ENCODE measurements at places on chromosomes 7 and 10.

DNA sequence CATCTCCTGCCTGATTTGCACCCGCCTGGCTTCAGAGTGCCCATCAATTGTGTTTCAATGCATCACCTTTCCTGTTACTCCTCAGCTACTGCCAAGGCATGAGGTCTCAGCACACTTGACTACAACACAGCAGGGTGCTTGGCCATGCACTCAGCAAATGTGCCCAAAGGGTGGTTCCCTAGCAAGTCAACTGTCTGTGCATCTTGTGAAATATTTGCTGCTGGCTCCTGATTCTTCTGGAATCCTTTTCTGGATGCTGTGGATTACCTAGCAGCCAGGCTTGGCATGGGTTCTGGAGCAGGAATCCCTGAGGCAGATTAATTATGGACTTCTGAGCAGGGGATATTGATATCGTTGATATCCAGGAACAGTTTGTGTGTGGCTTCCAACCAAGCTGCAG lies 662.6 kb upstream of the MGMT start:
- DNase-seq, result no peak

GRCh38 chr7:116173051-116174028 lies 37.0 kb upstream of the TES start:
- peak; percentile 24 for DNase-seq

DNA sequence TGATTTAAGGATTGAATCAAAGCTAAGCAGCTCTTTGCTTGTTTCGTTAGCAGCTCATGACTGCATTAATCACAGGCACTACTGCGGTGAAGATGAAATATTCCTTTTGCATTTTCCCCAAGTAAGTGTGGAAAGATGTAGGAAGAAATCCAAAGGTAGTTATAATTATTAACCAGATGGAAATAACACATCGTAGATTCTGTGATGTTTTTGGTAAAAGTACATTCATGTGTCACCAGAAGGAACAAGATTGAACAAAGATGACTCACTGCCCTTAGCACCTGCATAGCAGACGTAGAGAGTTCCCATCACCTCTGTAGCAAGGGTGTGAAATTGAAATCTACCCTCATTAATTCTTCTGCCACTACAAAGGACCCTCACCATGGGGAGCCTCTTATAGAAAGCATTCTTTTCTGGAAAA lies 37.1 kb downstream of the SMURF1 start:
- no peak for DNase-seq

DNA sequence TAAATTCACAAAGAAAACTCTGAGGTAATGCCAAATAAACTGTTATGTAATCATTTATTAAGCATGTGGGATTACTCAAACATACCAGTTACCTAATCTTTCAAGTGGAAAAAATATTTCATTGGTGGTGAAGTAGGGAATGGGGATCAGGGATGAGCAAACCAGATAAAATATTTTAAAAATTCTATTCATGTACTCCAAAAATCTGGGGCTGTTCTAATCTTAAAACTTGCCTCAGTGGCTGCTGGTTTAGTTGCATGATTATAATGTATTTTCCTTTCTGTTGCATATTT lies 19.5 kb downstream of the LMOD2 start:
- DNase-seq, result no peak

DNA sequence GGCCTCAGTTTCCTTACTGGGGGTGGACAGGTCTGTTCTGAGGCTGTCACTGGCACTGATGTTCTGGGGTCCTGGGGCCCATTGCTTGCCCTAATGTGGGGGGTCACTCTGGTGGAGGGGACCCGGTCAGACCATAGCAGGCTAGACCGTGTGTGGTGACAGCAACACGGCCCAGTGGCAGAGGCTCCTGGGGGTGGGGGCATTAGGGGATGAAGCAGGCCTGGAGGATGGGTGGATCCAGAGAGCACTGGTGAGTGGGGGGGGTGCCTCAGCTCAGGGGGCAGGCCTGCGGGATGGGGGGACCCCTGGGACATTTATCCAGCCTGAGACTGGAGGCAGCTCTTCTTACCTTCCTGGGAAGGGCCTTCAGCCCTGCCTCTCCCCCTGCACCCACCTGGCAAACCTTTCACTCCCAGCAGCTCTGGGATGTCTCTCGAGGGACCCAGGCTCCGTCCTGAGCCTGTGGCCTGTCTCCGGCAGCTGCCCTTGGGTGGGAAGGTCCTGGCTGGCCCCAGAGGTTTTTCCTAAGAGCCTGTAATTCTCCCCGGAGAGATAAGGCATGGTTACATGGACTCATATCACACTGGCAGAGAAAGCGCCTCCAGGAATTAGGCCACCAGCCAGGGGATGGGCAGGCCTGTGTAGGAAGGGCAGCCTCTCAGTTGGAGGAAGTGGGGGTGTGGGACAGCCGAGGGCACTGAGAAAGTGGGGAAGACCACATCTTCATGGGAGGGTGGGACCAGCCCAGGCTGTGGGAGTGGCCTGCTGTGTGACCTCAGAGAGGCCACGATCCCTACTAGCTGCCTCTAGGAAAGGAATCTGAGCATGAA lies 147.7 kb downstream of the UBE2H start:
- no peak for DNase-seq

GRCh38 chr10:12394241-12395033 lies 45.1 kb downstream of the CAMK1D start:
- no peak for DNase-seq

GRCh38 chr7:110375068-110375467 lies 715.9 kb upstream of the LRRN3 start:
- no peak for DNase-seq

DNA sequence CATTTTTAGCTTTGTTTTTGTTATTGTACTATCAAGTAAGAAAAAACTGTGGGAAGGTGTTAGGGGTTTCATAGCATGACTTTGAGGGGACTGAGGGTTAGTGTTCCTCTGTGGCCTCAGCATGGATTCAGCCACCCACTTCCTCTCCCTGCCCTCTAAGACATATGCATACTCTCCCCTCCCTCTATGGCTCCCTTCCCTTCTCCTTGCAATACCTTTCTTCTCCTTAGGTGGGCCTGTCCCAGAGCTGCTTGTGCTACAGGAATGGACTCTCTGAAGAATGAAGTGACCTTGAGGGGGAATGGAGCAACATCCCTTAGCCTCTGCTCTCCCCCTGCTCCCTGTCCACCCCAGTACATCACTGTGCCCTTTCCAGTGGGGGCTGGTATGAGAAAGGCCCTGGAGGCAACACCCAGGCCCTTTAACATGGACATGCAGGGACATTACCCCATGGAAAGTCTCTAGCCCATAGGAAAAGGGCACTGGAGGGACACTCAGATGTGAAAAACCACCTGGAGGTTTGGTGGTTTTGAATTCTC lies 22.4 kb downstream of the CDH23 start:
- DNase-seq, result no peak

DNA sequence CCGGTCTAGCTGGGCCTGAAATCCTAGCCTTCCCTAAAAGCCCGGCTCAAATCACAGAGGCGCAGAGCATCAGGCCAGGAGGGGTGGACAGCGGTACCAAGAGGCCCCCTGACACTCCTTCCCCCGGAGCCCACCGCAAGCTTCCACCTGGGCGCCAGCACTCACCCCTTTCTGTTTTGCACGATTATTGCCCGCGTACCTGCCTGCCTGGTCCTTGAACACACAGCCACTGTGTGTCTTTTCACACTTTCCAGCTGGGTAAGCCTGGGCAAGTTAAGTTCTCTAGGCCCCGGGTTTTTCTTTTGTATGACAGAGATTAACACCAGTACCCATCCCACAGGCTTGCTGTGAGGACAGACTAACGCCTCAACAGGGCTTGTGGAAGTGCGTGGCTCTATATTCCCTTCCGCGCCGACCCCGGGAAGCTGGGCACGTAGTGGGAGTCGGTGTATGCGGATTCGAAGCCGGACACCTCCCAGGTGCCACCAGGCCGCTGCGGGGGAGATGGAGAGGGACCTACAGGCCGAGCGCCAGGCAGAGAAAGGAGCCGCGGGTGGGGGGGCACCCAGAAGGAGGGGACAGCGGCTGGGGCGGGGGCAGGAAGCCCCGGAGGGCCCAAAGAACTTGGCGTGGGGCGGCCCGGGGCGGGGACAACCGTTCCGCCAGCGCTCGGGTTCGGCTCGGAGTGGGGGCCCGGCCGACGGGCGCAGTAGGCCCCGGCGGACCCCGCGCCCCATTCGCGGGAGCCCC lies 792 bp downstream of the ZNF746 start:
- DNase-seq, result peak; percentile 7

GRCh38 chr10:75115137-75115536 lies 3.7 kb downstream of the SAMD8 start:
- no peak for DNase-seq

GRCh38 chr10:110859973-110860376 lies 11.8 kb upstream of the PDCD4 start:
- no peak for DNase-seq

GRCh38 chr7:7504910-7505704 lies 30.6 kb downstream of the COL28A1 start:
- DNase-seq, result no peak

GRCh38 chr10:35533565-35533964 lies 71.6 kb upstream of the GJD4 start:
- no peak for DNase-seq

- no peak for DNase-seq
These were observed 95.4 kb downstream of the SVIL start for GRCh38 chr10:29539412-29539811.

DNA sequence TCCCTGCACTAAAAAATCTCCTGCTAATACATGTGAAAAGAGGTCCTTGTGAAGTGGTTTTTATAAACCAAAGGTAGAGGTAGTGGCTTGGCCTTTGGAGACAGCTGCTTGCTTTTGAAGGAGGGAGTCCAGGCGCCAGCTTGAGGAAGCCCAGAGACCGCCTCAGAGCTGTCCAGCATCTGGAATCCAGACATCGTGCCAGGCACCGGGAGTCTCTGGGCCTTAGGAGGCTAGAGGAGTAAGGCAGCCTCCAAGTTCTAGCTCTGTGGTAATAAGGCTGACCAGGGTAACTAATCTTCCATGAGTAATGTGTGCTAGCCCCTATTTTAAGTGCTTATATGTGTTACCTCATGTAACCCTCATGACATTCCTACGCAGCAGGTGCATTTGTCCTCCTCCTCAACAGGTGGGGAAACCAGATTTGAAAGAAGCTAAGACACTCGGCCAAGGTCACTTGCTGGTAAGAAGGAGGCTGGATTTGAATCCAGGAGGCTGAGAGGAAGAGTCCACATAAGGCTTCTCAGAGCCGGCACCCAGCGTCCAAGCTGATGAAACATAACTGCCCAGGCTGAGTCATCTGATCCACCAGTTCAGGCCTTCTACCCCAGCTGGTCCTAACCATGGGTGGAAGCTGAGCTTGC lies 26.1 kb downstream of the PRLHR start:
- no peak for DNase-seq

- DNase-seq, result no peak
These were observed 342 bp downstream of the OR2AE1 start for GRCh38 chr7:99876491-99876890.

GRCh38 chr7:44395067-44395466 lies 69.7 kb upstream of the CAMK2B start:
- DNase-seq, result peak; percentile 91

DNA sequence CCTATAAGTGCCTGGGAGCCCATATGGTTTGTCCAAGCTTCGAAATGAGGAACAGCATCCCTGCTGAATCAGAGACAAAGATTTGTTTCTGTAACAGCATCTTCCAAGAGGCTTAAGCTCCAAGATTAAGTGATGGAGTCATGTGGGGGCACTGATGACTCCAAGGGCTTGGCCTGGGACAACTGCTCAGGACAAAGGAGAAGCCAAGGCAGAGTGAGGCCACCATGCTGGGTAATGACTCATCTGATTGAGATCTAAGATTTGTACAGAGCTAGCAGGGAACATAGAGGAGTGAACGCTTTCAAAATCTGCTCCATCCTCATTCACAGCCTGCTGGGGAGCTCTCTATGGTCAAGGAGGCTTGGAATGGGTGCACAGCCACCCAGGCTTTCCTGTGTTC lies 49.3 kb downstream of the C10orf120 start:
- DNase-seq, result no peak

- DNase-seq, result no peak
These were observed 217.6 kb downstream of the MLLT10 start for GRCh38 chr10:21751341-21752310.

DNA sequence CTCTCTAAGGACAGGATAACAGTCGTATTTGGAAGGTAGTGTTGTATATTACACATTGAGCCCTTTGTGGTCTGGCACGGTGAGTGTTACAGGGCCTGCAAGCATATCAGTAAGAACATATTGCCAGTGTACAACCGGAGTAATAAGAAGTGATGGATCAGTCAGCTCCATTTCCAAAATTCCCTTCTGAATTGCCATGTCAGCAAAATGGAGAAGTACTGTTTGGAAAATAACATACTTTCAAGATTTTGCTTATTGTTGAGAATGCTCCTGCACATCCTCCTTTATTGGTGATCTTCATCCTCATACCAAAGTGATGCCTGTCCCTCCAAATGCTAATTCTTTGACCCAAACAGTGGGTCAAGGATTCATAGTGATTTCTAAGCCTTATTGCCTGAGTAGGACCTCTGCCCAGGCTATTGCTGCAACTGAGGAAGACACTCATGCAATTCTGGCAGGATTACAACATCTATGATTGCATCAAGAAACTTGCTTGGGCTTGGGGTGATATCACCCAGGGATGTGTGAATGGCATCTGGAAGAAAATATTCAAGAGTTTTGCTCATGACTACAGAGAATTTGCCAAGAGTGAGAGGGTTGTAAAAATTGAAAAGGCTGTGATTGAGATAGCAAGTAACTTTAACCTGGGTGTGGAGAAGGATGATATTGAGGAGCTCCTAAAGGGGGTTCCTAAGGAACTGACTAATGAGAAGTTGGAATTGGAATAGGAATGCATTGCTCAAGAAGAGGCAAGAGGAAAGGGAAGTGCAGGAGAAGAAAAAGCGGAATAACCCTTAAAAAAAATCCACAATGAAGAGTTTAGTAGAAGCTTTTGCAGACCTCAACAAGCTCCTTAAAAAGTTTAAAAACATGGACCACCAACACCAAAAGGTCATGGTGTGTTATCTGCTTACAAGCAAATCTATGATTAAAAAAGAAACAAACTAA lies 452.2 kb upstream of the SORCS1 start:
- DNase-seq, result no peak

DNA sequence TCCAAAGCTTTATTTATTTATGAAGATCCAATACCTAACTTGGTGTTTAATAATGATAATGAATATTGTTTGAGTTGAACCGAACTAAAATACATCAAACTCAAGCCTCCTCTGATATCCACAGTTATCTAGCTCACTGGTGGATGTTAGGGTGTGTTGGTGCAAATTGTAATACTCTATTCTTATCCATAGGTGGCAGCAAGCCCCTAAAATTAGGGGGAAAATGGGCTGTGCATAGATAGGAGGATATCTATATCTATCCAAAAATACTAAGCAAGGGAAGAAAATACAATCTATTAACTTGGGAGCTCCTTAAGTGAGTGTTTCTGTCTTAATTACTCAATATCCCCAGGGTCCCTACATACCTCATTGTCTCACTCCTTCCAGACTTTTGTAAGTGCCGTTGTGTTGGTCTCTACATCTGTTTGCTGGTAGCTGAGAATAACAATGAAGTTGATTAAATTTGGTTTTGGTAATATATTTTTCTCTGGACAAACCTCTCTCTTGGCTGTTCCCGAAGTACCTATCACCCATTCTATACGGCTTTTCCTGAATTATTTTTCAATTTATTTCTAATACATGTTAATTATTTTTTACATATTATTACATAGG lies 55.0 kb upstream of the VWDE start:
- peak; percentile 79 for DNase-seq
